ENCODE measurements at places on chromosomes 7 and 10.

GRCh38 chr10:91887272-91888076, 21.8 kb downstream of the FGFBP3 start:
- peak; percentile 42 for DNase-seq

DNA sequence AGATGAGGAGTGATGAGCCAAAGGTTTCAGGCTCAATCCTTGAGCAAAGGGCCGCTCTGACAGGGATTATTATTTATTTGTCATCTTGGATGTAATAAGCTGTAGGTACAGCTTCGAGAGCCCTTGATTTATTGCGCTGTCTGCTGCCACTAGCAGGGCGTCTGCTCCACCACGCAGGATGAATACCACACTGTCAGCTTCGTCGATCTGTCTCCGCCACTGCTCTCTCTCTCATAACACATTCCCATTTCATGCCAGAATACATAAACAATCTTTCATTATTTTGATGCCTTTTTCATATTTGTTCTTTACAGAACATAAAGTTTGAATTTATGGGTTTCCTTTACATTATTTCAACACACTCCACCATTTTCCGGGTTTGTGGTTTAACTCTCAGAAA, 276.6 kb downstream of the LRMDA start:
- DNase-seq, result no peak

DNA sequence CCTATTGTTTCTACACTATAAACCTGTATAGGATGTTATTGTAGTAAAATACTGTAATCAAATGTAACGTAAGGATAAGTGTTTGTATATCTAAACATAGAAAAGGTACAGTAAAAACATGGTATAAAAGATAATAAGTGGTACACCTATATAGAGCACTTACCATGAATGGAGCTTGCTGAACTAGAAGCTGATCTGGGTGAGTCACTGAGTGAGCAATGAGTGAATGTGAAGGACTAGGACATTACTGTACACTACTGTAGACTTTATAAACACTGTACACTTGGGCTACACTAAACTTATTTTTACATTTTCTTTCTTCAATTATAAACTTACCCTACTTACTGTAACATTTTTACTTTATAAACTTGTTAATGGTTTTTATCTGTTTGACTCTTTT, 732.9 kb upstream of the LRRN3 start:
- DNase-seq, result no peak

GRCh38 chr10:89095701-89096391, 105.2 kb downstream of the FAS start:
- DNase-seq, result no peak

- DNase-seq, result no peak
These were observed 2.4 kb downstream of the HOXA3 start for GRCh38 chr7:27149842-27150567.

- DNase-seq, result no peak
These were observed 123.9 kb downstream of the TAX1BP1 start for GRCh38 chr7:27863880-27864279.

- peak; percentile 40 for DNase-seq
These were observed 118.1 kb downstream of the SEMA3D start for GRCh38 chr7:85068799-85069198.

- no peak for DNase-seq
These were observed 119.5 kb upstream of the INSYN2A start for GRCh38 chr10:127315888-127316287.

DNA sequence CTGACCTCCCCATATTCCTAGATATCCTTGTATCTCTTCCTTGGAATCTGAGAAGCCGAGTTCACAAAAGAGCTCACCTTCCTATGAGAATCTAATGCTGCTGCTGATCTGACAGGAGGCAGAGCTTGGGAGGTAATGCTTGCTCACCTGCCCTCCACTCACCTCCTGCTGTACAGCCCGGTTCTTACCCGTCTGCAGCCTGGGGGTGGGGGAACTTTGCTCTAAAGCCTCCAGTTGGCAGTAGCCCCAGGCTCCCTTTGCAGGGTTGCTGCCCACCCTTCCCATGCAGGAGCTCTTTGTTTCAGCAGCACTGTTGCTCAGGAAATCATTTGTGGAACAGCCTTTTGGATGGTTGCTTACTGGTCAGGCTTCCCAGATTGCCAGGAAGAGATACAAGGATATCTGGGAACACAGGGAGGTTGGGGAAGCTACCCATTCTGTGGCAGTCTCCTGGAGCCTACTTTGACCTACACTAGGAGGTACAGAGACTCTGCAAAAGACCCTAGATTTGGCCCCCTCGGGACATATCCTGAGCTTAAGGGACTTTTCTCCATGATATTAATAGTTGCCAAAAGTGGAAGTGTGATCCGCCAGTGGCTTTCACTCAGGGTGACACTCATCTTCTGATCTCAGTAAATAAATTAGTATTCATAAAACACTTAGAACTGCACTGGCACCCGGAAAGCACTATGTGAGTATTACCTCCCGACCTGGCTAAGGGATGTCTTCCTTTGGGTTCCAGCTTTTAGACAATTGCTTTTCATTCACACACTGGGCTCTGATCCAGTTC, 363.7 kb upstream of the PODXL start:
- no peak for DNase-seq

DNA sequence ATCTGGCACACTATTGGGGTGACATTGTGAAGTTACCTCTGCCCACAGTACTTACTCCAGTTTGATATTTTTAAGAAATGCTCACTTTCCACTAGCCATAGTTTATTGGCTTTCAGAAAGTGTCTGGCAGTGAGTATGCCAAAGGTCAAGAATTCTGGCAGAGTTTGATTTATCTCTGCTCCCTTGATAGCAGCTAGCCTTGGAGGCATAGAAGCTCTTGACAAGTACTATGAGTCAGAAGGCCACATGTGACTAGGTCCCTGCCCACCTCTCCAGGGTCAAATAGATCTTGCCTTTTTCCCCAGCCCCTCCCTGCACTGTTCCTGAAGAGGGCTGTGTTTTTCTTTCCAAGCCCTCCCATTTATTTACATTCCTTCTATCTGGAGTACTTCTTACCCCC, 202.2 kb downstream of the AUTS2 start:
- no peak for DNase-seq

GRCh38 chr10:132523561-132524442, 13.8 kb upstream of the INPP5A start:
- DNase-seq, result no peak

DNA sequence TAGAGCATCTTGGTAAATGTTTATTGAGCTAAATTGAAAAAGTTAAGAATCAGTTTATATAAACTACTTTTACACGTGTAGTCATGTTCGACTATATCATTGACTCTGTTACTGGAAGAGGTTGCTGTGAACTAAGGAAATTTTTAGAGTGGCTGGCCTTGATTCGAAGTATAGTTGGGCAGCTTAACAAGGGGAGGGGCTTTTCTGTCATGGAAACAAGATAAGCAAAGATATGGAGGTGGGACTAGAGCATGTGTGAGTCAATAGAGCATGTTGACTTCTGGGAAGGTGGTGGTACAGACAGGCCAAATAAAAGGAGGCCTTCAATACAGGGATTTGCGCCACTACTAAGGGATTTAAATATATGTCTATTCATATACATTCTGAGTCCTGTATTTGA, 7.6 kb downstream of the ATP5F1C start:
- DNase-seq, result peak; percentile 55

GRCh38 chr10:15754937-15755336, 35.2 kb upstream of the ITGA8 start:
- no peak for DNase-seq

- peak; percentile 39 for DNase-seq
These were observed 52.0 kb downstream of the JCAD start for GRCh38 chr10:30007406-30007805.

DNA sequence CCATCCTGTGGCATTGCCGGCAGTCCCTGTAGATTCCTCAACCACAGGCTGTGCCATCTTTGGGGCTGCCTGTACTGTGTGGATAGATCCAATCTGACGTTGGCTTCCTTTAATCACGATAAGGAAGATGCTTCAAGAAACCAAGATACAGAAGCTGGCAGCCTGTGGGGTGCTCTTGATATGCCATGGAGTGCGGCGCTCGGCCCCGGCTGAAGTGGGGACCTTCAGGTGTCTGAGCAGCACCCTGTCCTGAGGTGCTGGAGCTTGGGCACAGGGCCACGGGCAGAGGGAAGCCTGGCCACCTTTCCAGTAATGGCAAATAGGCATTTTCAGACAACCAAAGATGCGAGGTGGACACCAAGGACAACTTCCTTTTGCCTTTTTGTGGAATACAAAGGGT, 139.5 kb downstream of the ACTR3B start:
- DNase-seq, result no peak

DNA sequence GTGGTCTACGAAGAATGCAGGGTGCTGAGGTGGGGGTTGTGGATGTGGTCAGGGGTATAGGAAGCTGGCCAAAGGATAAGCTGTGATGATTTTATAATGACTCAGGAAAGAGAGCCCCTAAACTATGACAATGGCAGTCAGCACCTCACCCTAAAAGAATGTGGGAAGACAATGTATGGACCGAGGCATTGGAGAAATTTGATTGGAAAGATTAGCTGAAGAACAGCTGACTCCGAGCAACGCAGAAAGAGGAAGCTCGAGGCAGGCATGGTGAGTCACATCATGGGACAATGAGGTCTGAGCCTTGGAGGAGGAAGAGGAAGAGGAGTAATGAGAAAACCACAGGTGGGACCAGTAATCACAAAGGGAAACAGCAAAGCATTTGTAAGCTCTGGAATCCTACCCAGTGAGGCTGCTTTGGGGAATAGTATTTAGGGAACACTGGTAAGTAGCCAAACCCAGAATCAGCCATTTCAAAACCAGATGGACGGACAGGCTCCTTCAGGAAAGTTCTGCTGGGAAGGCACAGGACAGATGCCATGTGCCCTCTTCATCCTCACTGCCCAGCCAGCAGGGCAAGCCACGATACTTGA, 295.4 kb downstream of the PRPF18 start:
- peak; percentile 96 for DNase-seq

DNA sequence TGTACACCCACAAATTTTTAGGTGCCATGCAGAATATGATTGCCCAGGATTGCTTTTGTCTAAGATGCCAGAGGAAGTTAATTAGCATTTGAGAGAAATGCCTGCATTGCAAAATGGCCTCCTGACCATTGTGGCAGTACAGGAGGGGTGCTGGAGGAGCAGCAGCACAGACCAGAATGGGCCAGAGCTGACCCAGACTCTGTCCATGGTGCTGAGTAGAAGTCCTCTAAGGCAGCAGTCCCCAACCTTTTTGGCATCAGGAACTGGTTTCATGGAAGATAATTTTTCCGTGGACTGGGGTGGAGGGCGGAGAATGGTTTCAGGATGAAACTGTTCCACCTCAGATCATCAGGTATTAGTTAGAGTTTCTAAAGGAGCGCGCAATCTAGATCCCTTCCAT, 217.8 kb upstream of the AGK start:
- no peak for DNase-seq

- no peak for DNase-seq
These were observed 103.9 kb upstream of the DKK1 start for GRCh38 chr10:52210161-52210560.

DNA sequence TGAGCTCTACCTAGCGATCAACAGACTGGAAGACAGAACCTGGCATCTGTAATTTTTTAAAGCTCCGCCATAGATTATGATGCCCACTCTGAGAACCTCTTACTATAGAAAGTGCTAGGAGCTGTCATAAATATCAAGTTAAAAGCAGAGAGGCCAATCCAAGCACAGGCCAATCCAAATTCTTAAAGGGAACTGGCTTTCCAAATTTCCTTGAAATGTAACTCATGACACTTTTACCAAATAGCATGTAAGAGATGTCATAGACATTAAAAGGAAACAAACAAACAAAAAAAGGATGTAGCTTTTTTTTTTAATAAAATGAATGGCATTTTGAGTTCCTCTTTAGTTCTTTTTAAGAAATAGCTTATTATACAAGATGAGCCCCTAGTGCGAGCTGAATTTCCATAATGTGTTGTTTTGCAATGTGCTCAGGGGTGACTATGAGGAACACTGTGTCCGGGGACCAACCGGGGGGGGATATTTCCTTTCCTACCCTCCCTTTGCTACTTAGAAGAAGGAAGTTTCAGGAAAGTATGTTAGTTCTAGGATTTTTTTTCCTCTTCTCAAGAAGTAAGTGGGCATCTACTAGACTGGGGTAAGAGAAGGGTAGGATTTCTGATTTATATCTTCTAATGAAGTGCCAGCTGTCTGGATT, 23.7 kb upstream of the MRC1 start:
- DNase-seq, result no peak

DNA sequence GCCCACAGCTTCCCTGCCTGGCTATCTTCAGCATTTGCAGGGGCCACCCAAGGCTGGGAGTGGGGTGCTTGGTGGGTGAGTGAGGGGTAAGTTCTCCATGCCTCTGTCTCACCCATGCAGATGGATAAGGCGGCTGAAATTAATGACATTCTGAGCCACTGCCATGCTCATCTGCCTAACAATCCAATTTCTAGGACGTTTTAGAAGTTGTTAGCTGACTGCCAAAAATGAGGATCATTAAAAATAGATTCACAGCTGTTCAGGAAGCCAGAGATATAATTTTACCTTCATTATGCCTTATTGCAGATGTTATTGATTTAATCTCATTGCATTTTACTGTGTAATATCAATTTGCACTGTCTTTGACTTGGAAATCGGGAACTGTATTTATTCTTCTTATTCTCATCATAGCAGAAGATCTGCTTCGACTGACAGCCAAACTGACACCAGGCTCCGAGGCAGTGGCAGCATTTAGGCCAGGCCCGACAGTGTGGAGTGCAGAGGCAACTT, 334.4 kb upstream of the NPVF start:
- DNase-seq, result no peak

- DNase-seq, result no peak
These were observed 442.8 kb downstream of the NEBL start for GRCh38 chr10:20454331-20454730.

GRCh38 chr7:33425929-33426678, 296.7 kb downstream of the BBS9 start:
- no peak for DNase-seq

DNA sequence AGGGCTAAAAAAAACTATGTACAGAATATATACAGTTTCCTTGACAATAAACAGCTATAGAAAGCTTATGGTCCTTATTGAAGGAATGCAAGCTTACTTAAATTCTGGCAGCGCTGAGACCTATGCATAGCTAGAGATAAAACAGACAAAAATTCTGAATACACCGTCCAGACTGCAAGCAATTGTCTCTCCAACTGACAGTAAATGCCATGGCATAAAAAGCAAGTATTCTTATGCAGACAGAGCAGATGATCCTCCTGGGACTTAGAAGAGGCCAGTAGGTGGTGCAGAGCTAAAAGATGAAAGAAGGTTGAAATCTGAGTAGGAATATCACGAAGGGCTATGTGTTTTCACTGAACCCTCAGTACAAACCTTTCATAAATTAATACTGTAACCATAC, 157.0 kb upstream of the CACNA2D1 start:
- DNase-seq, result no peak

GRCh38 chr10:129660569-129660968, 193.5 kb downstream of the MGMT start:
- DNase-seq, result no peak

DNA sequence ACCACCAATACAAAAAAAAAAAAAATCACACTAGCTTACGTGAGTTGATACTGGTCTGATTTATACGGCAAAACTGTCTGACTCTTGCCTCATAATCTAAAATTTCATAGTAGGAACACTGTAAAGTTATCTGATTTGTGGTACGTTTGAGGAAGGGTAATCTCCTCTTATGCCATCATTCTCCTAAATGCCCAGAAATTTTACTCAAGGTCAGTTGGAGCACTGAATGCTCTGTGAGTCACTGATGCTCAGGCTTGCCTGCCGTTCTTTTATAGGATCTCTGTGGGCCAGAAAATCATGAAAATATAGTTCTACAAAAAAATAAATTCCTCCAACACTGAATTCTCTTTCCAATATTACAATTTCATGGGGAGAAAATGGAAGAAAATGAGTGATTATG, 135.7 kb downstream of the PDE1C start:
- no peak for DNase-seq

Data from endothelial cell of umbilical vein (primary cell).